ENCODE measurements at places on chromosomes 16 and 17.

GRCh38 chr17:51224402-51225262 is 35.2 kb downstream of the MBTD1 start:
- no peak for DNase-seq

- no peak for DNase-seq
Measured at GRCh38 chr16:35533683-35534082, 2074.3 kb downstream of the TP53TG3F start.

DNA sequence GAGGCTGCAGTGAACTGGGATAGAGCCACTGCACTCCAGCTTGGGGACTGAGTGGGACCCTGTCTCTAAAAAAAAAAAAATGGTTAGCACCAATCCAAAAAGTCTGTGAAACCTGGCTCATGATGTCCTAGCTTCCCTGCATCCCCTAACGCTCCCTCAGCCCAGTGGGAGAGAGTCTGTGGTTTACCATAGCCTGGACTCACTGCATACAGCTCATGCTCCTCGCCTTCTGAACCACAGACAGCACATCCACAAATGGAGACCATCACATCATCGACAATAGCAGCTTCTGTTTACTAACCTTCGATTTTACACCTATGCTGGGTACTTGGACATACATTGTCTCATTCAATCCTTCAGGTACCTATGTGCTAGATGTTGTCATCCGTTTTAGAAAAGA is 43.6 kb downstream of the NLRC5 start:
- no peak for DNase-seq

DNA sequence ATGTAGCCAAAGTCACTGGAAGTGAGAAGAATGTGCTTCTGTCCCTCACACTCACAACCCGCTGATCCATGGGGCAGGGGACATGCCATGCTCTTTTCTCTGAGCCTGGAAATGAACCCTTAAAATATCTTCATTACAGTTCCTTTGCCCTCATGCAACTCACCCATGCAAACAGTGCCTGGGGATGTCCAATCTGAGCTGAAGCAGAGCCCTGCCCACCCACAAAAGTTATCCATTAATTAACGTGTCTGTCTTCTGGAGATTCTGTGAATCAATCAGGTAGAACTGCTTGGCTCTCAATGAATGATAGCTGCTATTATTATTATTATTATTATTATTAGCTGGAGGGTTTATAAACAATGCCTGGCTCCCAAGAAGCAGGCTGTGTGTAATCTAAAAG is 133.7 kb downstream of the USP31 start:
- DNase-seq = no peak

- no peak for DNase-seq
Measured at GRCh38 chr17:74467221-74467951, 952 bp downstream of the CD300A start.

- peak; percentile 40 for DNase-seq
Measured at GRCh38 chr17:37519251-37519985, 29.7 kb downstream of the DUSP14 start.

GRCh38 chr16:80366023-80366422 is 174.8 kb upstream of the DYNLRB2 start:
- no peak for DNase-seq

DNA sequence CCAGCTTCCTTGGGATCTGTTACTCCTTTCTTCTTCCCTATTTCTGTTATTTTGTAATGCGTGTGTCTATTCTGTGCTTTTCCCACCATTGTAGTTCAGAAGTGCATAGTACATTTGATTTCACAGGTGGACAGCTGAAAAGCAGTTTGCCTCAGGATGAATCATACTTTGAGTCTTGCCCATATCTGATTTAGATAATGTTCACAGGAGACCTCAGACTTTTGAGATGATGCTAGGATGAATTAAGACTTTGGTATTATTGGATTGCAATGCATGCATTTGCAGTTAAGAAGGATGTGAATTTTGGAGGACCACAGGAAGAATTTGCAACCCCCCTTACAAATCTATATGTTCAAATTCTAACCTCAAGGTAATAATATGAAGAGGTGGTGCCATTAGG is 769.6 kb downstream of the CDH11 start:
- DNase-seq = no peak

GRCh38 chr16:8402981-8403843 is 187.1 kb downstream of the TMEM114 start:
- DNase-seq = no peak

GRCh38 chr16:31132303-31132979 is 3.1 kb downstream of the PRSS8 start:
- DNase-seq = no peak

DNA sequence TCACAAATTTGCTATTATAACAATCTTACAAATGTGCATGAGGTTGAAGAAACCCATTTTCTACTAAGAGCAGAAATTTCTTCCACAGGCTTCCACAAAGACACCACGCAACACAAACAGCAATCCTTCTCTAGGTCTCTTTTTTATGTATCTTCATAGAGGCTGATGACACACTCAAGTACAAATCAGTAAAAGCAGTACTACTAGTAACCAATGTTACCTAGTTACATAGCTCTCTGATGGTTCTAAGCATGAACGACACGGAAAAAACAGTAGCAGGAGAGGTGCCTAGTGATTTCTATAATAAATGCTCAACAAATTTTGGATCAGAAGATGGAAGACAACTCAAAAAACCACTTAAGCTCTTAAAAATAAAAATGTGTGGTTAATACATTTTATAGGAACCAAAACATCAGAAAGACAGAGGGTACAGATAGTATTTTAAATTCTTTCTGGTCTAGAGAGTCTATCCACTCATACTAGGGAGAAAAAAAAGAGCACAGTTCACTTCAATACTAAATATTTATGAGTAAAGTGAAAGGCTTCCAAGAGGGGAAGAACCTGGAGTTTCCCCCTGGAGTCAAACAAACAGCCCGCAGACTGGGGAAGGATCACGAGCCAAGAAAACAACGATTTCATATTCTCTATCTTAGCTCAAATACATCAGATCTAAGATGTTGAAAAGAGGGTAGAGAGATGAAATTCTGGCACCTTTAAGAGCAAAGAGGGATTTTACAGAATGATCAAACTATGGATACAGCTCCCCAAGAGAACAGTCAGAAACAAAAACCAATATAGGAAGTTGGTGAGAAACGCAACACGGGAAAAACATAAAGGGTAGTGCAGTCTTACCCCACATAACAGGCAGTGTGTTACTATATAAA is 40.2 kb downstream of the SMG6 start:
- DNase-seq = no peak

DNA sequence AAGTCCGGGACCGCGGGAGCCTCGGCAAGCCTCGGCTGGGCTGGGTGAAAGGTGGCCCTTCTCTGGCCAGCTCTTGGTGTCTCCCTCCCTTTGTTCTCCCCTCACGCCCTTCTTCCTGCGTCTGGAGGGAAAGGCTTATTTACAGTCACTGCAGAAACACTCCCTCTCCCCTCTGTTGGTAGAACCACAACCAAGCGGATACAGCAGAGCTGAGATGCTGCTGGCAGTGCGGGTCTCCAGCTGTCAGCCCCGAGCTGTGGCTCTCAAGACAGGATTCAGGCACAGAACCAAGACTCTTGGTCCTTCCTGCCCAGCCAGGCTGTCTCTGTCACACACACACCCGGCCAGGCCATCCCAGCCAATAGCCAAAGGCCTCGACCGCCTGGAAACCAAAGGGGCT is 133.3 kb downstream of the ENGASE start:
- no peak for DNase-seq

GRCh38 chr17:46046957-46047356 is 47.9 kb downstream of the STH start:
- peak; percentile 25 for DNase-seq

DNA sequence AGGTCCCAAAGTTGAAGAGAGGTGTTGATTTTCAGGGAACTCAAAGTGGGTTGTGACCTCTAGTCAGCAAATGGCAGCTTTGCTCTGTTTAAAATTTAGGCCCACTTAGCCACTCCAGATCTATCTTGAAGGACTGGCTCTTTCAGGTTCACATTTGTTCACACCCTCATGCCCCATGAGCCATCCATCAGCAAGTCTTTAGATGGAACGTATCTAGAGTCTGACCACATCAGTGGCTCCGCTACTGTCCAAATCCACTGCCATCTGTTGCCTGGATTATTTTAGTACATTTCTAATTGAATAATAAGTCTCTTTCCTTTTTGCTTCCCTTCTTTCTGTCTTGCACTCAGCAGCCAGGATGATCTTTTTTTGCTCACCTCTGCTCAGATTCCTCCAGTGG is 10.5 kb downstream of the ITGB3 start:
- DNase-seq = no peak

- no peak for DNase-seq
Measured at GRCh38 chr17:77736199-77736585, 222.3 kb upstream of the TNRC6C start.

- DNase-seq = no peak
Measured at GRCh38 chr17:74547736-74548135, 1.8 kb upstream of the CD300C start.

- no peak for DNase-seq
Measured at GRCh38 chr17:63240106-63240505, 206.0 kb downstream of the CYB561 start.

GRCh38 chr17:162689-163088 is 18.8 kb downstream of the DOC2B start:
- DNase-seq = no peak

DNA sequence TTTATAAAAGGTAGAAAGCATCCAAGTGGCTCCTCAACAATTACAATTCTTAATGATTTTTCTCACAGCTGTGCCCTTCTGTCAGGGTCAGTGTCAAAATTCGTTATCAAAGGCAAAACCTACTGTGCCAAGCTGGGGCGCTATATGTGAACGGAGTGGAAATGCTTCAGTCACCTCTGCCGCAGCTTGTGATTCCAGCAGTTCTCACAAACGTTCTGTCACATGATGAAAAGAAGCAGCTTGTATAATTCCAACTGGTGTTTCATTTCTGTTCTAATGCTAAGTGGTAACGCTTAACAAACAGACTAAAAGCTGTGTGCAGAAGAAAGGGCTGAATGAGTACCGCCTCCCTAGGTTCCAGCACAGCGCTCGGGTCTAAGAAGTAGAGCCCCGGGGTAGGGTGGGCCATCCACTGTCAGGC is 14.2 kb downstream of the PLD6 start:
- no peak for DNase-seq

- DNase-seq = no peak
Measured at GRCh38 chr16:73154063-73154870, 106.3 kb upstream of the ZFHX3 start.

- no peak for DNase-seq
Measured at GRCh38 chr16:79833559-79833958, 233.0 kb upstream of the MAF start.

DNA sequence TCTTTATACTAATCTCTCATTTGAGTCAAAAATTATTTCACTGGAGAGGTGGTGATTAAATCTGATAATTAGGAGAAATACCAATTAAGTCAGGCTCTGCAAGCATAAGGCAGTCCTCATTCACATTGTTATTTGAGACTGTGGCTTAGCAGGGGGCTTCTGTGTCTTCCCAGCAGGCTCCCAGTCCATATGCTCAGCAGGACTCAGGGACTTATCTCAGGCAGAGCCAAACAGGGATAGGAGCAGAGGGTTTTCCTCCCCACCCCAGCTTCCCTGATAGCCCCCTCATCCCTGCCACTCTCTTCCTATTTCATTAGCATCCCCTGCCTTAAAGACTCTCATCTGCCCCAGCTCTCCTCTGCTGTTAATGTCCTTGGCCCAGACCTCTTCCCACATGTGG is 104.3 kb upstream of the DNAH9 start:
- DNase-seq = no peak

DNA sequence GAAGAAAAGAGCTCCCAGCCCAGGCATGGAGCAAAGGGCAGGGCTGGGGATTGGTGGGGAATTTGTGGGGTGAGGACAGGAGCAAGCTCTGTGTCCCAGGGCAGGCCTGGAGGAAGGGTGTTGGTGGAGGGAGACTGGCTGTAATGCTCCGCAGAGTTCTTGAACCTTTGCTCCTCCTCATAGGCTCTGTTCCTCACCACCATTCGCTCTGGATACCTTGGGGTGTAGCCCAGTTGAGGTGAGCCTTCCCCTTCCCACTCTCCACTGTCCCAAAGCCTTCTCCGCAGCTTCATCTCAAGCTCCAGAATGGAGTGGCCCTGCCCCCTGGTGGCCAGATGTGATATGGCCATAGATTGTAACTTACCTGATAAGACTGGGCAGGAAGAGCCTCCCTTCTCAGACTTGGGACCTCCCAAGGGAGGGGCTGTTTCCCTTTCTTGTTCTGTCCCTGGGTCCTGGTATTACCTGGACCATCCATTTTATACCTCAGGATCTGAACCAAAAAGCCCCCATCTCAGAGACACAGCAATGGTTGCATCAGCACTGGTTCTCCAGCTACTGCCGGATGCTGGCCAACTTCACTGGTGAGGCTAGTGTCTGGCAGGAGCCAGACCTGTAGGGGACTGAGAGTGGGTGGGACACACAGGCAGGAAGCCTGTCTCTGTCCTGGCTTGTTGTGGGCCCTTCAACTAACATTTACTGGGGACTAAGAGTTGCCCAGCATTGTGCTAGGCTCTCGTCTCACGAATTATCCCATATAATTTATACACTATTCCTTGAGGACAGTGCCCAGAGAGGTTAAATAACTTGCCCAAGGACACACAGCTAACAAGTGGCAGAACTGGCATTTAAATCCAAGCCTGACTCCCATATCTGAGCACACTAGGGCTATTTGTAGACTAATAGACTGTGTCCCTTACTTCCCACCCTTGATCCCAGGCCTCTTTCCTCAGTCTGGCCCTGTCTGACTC is 19.1 kb upstream of the STAC2 start:
- peak; percentile 70 for DNase-seq

GRCh38 chr16:76955629-76956028 is 235.4 kb upstream of the MON1B start:
- DNase-seq = no peak

Data from AG10803 (cell line).